ENCODE measurements at places on chromosomes 12 and 14.

GRCh38 chr14:103343905-103344797, 10.1 kb downstream of the EIF5 start:
- no peak for ATAC-seq

GRCh38 chr12:12480074-12480473, 82.6 kb downstream of the DUSP16 start:
- ATAC-seq, result no peak

DNA sequence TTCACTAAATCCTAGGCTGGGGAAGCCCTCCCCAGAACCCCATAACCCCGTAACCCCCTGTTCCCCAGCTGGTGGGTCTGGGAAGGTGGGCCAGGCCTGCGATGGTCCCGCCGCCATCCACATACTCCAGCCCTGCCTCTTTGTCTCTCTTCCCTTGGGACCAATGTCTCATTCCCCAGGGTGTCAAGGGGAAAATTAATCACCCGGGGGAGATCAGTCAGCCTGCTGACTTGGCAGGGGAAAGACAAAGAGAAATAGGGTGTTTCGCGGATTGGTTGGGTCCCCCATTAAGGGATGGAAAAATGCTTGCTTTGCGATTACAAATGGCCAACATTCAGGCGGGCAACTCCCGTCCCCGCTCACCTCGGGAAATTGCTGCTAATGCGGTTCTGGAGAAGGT, 60.6 kb upstream of the LHX5 start:
- ATAC-seq, result no peak

- no peak for ATAC-seq
These were observed 21.7 kb upstream of the P2RX4 start for GRCh38 chr12:121188227-121188626.

DNA sequence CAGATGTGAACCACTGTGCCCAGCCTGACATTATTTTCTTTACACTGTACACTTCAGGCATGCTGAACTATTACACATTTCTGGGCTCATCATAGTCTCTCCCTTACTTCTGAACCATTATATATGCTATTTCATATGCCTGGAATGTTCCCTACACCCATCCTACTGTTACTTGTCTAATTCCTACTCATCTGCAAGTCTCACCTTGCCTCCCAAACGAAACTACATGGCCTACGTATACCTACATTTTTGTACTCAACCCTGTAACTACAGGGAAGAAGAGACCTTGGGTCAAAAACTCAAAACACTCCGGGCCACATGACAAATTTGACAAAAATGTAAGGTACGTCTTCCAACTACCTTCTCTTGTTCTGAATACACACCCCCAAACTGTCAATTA, 9.5 kb upstream of the EEA1 start:
- ATAC-seq, result peak; percentile 80

- no peak for ATAC-seq
These were observed 121.7 kb downstream of the SLC38A1 start for GRCh38 chr12:46147144-46147543.

DNA sequence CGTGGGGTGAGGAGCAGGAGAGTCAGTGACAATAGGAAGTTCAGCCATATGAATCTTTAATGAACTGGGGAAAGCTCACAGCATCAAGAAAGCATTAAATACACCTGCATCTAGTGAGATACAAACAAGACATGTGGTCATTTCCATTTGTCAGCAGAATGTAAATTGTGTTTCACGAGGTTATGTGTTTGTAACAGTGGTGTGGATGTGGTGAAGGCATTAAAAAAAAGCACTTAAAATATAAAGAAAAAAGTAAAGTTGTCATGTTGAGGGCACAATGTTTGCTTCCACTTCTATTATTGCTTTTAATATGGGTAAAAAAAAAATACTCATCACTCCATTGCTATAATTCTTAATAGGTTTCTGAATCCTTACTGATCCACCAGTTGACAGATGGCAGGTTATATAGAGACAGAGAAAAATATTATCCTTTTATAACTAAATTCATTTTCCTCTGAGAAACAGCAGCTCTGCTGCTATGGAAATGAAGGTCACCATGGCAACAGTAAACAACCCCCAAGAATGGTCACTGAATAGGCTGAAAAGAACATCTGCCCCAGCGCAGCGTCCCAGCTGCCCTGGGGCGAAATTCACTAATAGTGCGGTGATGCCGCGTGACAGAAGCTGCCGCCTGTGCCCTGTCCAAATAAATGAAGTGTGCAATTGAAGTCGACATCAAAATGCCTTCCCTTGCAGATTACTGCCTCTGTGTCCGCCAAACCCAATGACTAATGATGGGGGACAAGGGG, 226.1 kb downstream of the FOXN3 start:
- ATAC-seq, result no peak

Data from esophagus mucosa (tissue), 1 donor.